ENCODE measurements at places on chromosomes 6 and 20. TPM values are rescaled to one million over a fixed set of nuclear protein-coding genes. Genes with fewer than 3 reads are reported as not detected.

GRCh38 chr6:49264909-49265308 lies 198.1 kb downstream of the MMUT start:
- H3K4me3 ChIP-seq: no peak overlapping the region
- no peaks in the 10 kb centered on the region for H3K36me3 ChIP-seq
- peaks cover 10% of the 10 kb centered on the region for H3K4me1 ChIP-seq
- H3K27ac ChIP-seq: no peak overlapping the region

GRCh38 chr20:2807019-2807418 lies 6.6 kb upstream of the CPXM1 start:
- H3K27ac ChIP-seq: no peak overlapping the region
- peaks cover 9% of the 10 kb centered on the region for H3K4me1 ChIP-seq
- no peak overlapping the region for H3K4me3 ChIP-seq
- peaks cover 4% of the 10 kb centered on the region for H3K36me3 ChIP-seq

DNA sequence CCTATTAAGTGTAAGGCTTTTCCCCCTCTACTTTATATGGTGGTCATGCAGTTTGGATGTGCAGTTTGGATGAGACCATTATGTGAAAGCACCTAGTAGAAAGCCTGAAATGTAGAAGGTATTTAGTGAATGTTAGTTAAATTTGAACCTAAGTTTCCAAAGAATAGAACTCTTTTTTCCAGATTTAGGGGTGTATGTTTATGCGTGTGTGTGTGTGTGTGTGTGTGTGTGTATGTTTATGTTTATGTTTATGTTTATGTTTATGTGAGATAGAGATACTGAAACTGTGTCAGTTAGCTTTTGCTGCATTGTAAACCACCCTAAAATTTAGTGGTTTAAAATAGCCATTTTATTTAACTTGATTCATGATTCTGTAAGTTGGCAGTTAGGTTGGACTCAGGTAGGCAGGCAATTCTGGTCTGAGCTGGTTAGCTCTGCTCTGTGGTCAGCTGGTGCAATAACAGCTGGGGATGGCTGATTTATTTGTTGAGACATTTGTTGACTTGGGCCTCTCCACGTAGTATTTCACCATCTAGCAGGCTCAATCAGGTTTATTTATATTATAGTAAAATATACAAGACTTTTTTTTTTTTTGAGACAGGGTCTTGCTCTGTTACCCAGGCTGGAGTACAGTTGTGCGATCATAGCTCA lies 54.0 kb downstream of the STK4 start:
- H3K36me3 ChIP-seq: no peaks in the 10 kb centered on the region
- no peak for DNase-seq

DNA sequence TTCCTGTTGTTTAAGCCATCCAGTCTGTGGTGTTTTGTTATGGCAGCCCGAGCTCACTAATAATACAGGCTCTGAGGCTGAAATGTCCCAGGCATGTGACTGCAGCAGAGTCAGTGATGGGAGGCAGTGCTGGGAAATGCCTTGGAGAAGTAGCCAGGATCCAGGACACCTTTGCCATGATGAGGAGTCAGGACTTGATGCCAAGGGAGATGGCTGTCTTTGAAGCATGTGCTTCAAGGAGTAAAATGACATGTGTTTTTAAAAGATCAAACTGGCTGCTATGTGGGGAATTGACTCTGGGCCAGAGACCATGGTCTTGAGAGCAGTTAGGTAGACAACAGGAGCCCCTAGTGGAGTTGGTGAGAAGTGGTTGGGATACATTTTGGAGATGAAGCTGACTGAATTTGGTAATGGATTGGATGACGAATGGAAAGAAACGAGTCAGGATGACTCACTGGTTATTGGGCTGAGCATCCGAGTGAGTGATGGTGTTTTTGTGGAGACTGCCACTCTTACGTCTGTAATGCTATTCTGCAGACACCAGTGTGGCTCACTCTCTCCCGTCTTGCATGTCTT lies 322.2 kb downstream of the PLCB1 start:
- H3K27ac ChIP-seq: no peak overlapping the region
- H3K4me3 ChIP-seq: no peak overlapping the region

- no peak for DNase-seq
- no peaks in the 10 kb centered on the region for H3K36me3 ChIP-seq
- H3K27me3 ChIP-seq: no peaks in the 10 kb centered on the region
- no peak overlapping the region for H3K27ac ChIP-seq
- no peak overlapping the region for H3K4me3 ChIP-seq
Measured at GRCh38 chr6:72559067-72559466, 62.8 kb upstream of the KCNQ5 start.

The OR2J3 gene
- total RNA-seq: not detected

The TRIM40 gene
- not detected for total RNA-seq

The PDE7B gene
- total RNA-seq: 0.62 TPM

All from endothelial cell (in vitro differentiated cells).